A549 treated with DMSO at 1 μM for 4 hours (cell line): ENCODE measurements at places on chromosomes 5 and 9. TPM values are rescaled to one million over a fixed set of nuclear protein-coding genes. Genes with fewer than 3 reads are reported as not detected.

SGCD gene
- total RNA-seq, result 3.7 to 4.9 TPM (median 4.0 TPM) in 5 replicates

PRELID1 gene
- total RNA-seq, result 286 to 389 TPM (median 365 TPM) in 5 replicates

LCN1 gene
- total RNA-seq, result not detected in 5 replicates

PCSK5 gene
- total RNA-seq, result 0.89 to 1.5 TPM (median 1.0 TPM) in 5 replicates

NEUROG1 gene
- not detected in 5 replicates for total RNA-seq

CDX1 gene
- not detected in 5 replicates for total RNA-seq

CKMT2 gene
- total RNA-seq, result not detected in 5 replicates

DNAJB5 gene
- total RNA-seq, result 3.7 to 5.4 TPM (median 4.8 TPM) in 5 replicates

MARCOL gene
- not detected in 5 replicates for total RNA-seq

IFNB1 gene
- not detected in 5 replicates for total RNA-seq

GDF9 gene
- 0.20 to 0.32 TPM (median 0.27 TPM) in 5 replicates for total RNA-seq
